Forelimb muscle (tissue), 1 donor: ENCODE measurements at places on chromosomes 7 and 10. TPM values are rescaled to one million over a fixed set of nuclear protein-coding genes. Genes with fewer than 3 reads are reported as not detected.

- DNase-seq: no peak
These were observed 148.4 kb downstream of the SEMA3D start for GRCh38 chr7:85038466-85038865.

The AZGP1 gene
- 13.2 TPM for polyA plus RNA-seq

- DNase-seq: no peak
These were observed 203.7 kb downstream of the SORCS1 start for GRCh38 chr10:106960812-106961211.

- no peak for DNase-seq
These were observed 166.2 kb downstream of the CTTNBP2 start for GRCh38 chr7:117707080-117707479.

GRCh38 chr10:130429809-130430208 lies 293.6 kb downstream of the GLRX3 start:
- no peak for DNase-seq

DNA sequence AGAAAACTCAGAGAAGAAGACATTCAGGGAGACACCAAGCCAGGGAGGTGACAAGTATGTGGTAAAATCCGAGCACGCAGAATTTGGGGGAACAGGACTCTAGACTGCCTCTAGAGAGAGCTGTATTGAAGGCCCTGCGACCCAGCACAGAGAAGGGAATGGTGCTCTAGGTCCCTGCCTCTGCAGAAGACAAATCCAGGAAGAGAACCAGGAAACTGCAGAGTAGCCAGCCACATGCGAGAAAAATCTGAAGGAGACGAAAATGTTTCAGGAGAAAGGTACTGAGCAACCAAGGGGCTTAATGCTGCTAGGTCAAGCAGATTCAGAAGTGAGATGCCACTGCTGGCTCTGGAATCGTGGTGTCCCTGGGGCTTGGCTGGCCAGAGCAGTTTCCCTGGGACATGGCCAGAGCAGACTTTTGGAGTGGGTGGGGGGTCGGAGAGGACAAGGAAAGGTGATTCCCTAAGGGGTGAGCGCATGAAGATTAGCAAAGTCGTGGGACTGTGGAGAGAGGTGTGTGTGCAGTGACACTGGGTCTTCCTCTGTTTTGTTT lies 158.0 kb upstream of the KLF6 start:
- DNase-seq: no peak

The ADRA2A gene
- 4.4 TPM for polyA plus RNA-seq

GRCh38 chr10:87966459-87966858 lies 103.0 kb downstream of the PTEN start:
- DNase-seq: no peak

GRCh38 chr10:2882628-2883027 lies 184.7 kb upstream of the PFKP start:
- DNase-seq: no peak

- no peak for DNase-seq
These were observed 8.8 kb downstream of the MAFK start for GRCh38 chr7:1539181-1539881.

The NPSR1 gene
- 0.38 TPM for polyA plus RNA-seq

The NUDCD3 gene
- 80.1 TPM for polyA plus RNA-seq

The CYP26A1 gene
- not detected for polyA plus RNA-seq

DNA sequence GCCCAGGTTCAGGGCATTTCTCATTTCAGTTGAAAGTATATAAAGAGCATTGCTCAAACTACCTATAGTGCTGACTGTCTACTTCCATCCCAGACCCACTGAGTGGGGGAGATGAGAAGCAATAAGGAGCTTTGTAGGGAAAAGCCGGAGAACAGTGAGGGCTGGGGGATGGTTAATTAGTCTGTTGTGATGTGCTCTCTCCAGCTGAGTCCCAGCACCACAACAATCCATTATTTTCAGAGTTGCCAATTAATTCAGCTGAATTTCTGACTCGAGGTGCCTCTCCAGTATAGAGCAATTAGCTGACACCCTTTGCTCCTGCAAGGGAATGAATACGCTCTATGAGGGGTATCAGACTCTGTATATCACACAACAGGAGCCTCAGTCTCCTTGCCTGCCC lies 1118.6 kb downstream of the SORCS3 start:
- no peak for DNase-seq

- no peak for DNase-seq
These were observed 57.9 kb upstream of the INPP5A start for GRCh38 chr10:132479603-132480221.

DNA sequence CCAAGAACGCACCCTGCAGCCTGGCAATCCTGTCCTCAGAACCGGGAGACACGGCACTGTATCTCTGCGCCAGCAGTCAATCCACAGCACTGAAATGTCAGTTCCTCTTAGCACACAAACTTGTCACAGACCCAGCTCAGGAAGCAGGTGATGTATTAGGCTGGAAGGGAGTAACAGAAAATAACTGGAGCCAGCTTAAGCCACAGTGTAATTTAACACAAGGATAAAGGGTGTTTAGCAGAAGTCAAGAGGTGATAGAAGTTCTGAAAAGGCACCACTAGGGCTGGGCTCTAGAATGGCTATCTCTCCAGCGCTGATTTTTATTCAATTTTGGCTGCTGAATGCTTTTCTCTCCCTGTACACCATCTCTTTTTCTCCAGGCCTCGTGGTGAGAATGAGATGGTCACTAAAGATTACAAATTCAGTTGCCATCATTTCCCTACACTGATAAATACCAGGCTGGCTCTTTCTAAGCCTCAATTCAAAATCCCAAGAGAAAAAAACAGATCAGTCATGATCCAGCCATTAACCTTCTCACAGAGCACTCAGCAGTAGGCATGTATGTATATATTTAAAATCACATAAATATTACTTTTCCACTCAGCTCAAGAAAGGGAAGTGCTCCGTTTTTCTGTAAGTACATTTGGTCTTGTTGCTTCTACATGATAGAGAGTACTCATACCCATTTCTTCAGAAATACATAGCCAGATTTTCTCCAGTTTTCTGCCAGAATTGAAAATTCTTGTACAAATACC lies 102.7 kb upstream of the PRSS1 start:
- no peak for DNase-seq
